Stimulated activated CD8-positive, alpha-beta memory T cell treated with anti-CD3 and anti-CD28 coated beads, Interleukin-15, amount 100 ng/mL, for 4 hours (primary cell): ENCODE measurements at places on chromosomes 5 and 9.

DNA sequence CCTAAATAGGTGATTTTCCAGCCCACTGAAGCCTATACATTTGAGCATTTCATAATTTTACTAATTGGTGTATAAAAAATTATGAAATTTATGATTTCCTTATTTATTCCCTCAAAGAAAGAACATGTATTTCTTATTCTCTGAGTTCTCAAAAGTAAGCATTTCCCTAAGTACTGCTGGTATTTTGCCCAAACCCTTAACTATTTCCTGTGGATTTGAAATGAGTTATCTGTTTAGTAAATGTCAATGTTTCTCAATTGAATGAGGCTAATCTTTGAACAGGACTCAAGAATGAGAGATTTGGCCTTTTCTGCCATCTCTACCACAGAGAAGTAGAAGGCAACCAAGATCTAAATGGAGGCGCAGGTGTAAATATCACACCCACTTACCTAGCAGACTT, 751.7 kb downstream of the TLE1 start:
- DNase-seq: no peak

DNA sequence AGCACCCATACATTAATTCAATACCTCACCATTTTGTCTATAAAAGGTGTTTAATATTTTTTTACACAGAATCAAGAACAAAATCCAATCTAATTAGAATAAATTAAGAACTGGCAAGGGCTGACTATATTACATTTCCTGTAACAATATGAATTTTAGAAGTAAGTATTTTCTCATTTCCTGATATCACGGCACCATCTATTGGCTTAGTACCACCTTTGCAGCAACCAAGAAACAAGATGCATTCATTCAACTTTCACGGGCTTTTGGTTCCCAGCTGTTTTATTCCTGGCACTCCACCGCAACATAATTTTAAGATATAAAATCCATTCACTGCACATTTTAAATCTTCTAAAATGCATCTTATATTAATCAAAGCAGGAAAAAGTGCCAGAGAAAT, 20.6 kb downstream of the PSMB7 start:
- DNase-seq: no peak

DNA sequence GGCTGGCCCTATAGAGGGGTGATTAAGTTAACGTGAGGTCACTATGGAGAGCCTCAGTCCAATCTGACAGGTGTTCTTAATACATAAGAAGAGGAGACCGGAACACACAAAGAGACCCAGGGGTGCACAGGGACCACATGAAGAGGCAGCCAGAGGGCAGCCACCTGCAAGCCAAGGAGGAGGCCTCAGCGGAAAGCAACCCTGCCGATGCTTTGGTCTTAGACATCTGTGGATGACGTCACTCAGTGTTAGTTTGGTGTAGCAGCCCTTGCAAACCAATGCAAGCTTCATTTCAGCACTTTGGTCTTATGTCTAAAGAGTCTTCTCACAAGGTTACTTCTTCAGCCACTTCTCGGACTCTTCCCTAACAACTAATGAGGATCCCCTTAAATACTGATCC, 47.6 kb upstream of the GRHPR start:
- DNase-seq: no peak

- DNase-seq: no peak
These were observed 87.6 kb downstream of the COL23A1 start for GRCh38 chr5:178502401-178503100.

GRCh38 chr9:123350590-123351310, 5.2 kb upstream of the CRB2 start:
- DNase-seq: no peak

DNA sequence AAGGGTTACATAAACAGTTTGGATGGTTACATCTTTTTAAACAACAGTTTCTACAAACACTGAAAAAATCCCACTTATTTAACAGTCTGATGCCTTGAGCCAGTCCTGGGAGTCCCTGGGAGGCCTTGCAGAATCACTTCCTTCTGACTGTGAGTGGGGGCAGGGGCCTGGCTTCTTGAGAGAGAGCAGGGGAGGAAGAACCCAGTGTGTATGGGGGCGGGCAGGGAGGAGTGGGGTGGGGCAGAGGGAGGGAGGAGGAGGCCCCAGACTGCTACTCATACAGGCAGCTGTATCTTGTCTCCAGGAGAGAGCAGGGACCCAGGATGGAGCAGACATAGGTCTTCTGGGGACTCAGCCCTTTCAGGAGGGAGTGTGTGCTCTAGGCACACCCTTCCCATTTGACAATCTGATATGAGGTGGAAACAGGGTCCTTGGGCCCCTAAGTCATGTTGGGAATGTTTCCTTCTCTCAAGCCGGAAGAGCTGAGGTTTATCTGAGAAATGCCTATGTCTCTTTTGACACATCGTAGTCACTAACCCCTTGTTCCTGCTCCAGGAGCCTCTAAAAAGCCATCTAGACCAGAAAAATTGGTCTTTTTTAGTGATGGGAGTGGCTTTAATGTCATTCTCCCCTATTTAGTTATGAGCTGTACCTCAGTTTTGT, 52.8 kb downstream of the IRF1 start:
- DNase-seq: peak; percentile 55

DNA sequence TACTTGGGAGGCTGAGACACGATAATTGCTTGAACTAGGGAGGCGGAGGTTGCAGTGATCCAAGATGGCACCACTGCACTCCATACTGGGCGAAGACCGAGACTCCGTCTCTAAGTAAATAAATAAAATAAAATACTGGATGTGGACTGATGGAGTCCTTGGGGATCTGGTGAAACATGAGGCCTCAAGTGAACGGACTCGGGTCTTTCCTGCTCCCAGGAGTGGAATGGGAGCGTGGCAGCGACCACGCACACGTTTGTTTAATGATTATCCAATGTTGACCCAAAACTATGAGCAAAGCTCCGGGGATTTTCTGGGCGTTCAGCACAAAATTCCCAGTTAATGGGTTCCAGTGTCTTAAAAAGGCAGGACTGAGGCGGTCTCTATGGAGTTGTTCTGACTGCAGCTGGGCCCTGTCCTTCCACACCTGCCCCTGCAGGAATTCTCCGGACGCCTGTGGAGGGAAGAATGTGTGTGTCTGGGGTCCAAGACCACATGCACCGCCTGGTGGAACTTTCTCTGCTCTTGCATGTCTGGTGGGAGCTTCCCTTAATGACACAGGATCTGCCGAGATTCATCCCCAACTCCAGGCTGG, 26.6 kb downstream of the NEK6 start:
- no peak for DNase-seq

DNA sequence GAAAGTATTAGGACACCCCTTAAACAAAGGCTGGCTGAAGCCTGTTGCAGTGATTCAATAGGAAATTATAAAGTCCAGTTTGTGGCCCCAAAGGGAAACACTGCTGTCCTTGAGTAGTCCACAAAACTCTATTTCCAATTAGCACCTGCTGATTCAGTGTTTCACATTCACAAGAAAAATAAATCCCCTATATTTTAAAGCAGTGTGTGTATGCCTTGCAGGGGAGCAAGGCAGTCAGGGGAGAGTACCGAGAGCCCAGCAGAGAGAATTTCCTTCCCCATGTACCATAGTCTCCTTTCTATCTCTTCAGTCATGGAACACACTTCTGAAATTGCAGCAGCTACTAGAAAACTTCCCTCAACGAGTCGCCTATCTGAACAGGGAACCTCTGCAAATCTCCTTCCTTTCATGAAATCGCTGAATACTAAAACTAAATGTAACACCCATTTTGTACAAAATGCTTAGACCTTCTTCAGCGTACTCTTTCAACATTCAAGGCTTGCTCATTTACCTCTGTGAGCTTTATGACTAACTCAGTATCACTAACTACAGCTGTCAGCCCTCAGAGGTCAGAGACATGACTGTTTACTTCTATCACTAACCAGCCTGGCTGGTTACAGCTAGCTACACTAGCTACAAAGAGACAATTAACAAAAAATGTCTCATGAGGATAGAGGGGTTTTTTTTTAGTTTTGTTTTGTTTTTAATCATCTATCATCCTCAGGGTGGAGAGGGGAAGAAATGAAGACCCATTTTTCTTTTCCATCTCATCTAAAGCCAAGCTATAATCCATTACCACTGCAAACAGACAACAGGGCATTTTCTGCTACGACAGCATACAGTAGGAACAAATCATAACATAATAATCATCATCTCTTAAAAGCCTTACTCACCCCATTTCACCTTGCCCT, 188.7 kb downstream of the EBF1 start:
- DNase-seq: no peak

- DNase-seq: no peak
These were observed 83.5 kb upstream of the RIOK2 start for GRCh38 chr5:97266576-97266975.

GRCh38 chr5:77015938-77016569, 14.2 kb upstream of the AGGF1 start:
- no peak for DNase-seq

DNA sequence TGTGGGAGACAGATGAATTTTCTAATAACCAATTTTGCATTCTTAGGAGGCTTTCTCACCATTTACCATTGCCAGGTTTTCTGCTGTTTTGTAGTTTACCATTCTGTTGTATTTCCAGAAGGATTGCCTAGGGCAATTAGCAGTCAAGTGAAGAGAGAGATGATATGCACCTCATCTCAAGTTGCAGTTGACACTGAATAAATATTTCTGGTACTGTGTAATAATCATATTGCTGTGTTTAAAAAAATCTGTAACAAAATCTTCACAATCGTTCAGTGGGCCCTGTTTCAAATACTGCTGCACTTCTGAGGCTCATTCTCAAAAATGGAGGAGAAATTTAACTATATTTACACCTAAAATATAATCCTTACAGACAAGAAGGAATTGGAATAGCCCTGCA, 706.1 kb upstream of the PTPRD start:
- DNase-seq: no peak
